Breast epithelium (tissue), 4 donors: ENCODE measurements at places on chromosomes 2 and 18. TPM values are rescaled to one million over a fixed set of nuclear protein-coding genes. Genes with fewer than 3 reads are reported as not detected.

The CD8B2 gene
- under 0.01 TPM for total RNA-seq

GRCh38 chr2:28318462-28319117 lies 74.1 kb upstream of the FOSL2 start:
- no peak for DNase-seq

- no peak for DNase-seq
Observed at GRCh38 chr2:202006301-202006700, 27.4 kb upstream of the FZD7 start.

DNA sequence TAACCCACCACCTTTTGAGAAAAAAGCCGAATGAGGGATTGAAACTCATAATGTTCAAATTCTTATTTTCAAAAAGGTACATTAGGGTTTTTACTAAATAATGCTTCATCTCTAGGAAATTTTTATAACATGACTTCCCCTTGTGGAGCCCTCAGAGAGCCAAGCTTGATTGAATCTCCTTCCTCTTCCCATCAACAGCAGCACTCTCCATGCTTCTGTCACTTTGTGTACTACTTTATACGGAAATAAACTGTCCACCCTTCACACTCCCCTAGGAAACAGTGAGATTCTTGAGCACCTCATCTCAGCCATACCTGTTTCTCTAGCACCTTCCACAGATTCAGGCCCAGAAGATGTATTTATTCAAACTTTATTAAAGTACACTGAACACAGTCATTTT lies 51.8 kb downstream of the TFPI start:
- no peak for DNase-seq

The RGPD5 gene
- 82.3 TPM for total RNA-seq

The SULT1C4 gene
- total RNA-seq: 19.8 TPM

- peak; percentile 46 for DNase-seq
Observed at GRCh38 chr2:191631754-191632153, 46.2 kb upstream of the NABP1 start.

DNA sequence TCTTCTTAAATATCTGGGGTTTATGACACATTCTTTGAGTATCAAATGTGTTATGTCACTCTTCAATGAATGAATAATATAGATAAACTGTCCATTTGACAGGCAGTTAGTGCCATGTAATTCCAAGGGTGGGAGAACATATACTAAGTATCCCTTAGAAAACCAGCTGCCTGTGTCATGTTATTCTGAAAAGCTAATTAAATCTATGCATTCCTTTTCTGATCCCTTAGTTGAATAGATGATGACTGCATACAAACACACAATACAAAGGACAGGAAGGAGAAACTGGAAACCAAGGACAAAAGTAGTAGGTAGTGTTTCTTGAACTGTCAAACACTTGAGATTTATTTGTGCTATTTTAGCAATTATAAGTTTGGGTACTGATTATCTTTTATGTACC lies 8.3 kb downstream of the ARHGAP28 start:
- no peak for DNase-seq

GRCh38 chr2:45670646-45671045 lies 19.2 kb downstream of the PRKCE start:
- no peak for DNase-seq

DNA sequence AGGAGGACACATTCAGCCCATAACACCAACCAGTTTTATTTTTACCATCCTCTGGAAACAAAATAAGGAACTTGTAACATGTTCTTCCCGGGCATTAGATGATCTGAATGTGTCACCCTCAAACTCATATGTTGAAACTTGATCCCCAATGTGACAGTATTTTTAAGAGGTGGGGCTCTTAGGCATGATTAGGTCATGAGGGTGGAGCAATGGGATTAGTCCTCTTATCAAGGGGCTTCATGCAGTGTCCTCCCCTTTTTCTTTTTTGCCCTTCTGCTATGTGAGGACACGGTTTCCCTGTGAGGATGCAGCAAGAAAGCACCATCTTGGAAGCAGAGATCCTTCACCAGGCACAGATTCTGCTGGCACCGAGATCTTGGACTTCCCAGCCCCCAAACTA lies 401.5 kb upstream of the TRIB2 start:
- no peak for DNase-seq

DNA sequence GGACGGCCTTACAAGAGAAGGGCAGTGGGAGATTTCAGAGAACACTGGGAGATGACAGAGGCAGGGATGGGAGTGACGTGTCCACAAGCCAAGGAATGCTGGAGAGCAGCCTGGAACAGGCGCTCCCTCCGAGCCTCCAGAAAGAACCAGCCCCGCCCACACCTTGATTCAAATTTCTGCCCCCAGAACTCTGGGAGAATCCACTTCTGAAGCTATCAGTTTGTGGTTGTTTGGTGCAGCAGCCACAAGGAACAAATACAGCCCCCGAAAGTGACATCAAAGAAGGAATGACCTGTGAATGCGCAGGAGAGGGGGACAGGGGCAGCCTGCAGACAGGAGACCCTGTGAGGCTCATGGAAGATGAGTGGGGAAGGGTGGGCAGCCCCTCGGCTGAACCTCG lies 67.3 kb downstream of the TWIST2 start:
- no peak for DNase-seq
